ENCODE measurements at places on chromosomes 2 and 18.

GRCh38 chr18:24086082-24086481 lies 52.8 kb upstream of the CABYR start:
- DNase-seq: no peak

DNA sequence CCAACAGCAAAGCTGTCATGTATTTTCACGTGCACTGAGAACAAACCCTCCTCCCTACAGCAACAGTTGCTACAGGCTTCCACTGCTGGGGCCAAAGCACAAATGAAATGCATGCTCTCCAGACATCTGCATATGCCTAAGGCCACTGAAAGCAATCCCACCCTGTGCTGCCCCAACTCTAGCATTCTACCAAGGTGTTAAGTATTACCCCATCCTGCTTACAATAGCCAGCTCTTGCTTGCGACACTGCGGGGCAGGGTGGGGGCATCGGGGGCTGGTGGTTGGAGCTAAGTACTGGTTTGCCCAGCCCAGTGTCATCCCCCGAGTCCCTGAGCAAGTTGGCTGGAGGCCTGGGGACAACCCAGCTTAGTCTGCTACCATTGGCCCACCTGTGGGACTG lies 742.5 kb downstream of the TDRD15 start:
- no peak for DNase-seq

DNA sequence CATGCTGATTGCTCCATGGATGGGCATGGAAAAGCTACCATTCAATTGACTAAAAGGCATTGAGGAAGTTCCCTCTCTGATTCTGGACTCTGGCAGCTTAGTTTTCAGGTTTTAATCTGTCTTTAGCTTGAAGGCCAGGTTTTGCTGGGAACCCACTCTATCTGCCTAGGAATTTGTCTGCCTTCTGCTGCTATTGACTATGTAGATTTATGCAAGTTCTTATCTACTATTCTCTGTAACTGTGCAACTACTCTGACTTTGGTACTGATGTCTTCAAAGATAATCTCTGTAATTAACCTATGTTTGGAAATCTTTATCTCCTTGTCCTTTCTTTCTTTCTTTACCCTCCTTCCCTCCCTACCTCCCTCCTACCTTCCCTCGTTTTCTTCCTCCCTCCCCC lies 178.8 kb downstream of the DSEL start:
- no peak for DNase-seq

GRCh38 chr2:232532419-232532818 lies 6.5 kb downstream of the CHRND start:
- DNase-seq: no peak

DNA sequence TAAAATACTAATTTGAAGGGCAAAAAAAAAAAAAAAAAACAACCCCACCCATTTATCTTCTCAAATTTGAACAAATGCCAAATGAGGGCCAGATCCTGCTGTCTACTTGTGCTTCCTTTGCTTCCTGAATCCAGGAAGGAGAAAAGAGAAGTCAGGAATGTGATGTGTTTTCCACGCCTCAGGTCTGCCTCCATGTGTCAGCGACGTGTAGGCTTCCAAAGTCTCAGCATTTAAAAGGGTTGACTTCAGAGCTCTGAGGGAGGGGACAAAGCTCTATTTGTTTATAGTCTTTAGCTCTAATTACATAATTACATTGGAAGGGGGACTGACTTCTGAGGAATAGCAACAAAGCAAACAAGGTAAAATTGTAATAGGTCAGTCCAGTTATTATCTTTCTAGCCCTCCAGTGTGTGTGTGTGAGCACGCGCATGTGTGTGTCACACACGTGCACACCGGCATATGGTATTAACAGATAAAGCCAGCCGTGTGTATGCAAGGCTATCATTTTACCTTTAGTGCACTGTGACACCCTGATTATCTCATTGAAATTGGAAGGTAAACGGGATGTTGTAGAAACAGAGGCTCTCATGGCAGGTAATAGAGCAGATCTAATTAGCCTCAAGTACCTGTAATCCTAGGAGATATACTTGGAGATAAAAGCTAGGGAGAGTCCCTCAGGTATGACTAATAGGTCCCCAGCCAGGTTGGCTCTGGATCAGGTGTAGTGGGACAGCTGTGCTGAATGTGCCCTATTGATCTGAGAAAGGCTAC lies 911.4 kb upstream of the ZEB2 start:
- DNase-seq: no peak

DNA sequence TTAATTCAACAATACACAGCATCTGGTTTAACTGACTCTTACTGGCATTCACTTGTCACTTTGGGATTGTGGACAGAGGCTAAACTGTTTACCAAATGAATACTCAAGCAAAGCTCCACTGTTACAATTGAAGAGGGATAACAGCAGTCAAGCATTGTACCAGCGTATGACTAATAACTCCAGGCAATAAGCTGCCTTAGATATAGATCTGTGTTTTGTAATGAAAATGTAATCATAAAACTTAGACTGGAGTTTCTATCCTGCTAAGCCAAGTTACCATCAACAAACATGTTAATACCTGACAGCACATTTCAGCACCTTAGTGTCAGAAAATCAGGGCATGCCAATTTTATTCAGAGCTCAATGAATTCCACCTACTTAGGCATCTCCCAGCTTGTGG lies 889.5 kb downstream of the EPHA4 start:
- no peak for DNase-seq

DNA sequence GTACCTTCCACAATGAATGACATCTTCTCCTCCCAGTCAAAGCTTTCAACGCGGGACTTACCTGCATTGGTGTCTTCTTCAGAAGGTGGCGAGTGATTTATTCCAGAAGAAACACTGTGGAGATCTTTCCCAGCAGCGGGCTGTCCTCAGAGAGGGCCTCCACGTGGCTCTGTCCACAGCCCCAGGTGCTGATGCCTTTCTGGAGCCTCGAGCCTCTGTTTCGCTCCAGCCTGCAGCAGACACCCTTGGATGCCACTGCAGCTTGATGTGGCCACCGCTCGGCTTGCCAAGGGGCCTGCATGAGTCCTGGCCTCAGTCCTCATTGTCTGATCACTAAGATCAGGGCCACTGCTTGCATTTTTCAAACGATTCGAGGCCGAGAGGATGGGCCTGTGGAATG lies 46.6 kb upstream of the GALR1 start:
- DNase-seq: no peak
